Lung (tissue), 17 donors: ENCODE measurements at places on chromosomes 3 and 15. TPM values are rescaled to one million over a fixed set of nuclear protein-coding genes. Genes with fewer than 3 reads are reported as not detected.

CFAP20DC gene
- 0.69 TPM for polyA plus RNA-seq

CCDC54 gene
- polyA plus RNA-seq = not detected

CFAP100 gene
- polyA plus RNA-seq = 7.7 TPM

LSAMP gene
- 2.1 TPM for polyA plus RNA-seq

DNA sequence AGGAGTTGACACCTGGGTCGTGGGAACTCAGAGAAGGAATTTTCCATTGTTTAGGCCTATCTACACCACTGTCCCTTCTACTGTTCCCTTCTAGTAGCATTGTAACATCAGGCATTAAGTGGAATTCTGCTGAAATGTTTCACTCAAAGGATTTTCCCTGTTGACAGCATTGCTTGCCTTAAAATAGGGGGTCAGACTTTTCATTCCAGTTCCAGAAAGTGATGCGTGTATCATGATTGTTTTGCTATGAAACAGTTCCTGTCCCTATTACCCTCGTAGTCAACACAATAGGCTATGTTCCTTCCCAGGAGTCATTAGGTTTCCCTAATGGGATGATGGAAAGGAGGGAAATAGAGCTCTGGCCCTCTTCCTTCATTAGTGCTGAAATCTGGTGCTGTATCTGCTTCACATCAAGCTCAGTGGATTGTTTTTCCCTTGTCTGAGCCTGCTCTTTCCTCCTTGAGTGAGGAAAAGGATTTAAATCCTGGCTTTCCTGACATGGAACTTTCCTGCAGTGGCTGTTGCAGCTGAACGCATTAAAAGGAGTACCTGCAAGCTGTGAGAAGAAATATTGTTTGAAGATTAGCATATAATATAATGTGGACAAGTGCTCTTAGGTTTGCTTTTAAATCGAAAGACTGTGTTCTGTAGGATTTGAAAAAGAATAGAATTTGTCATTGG is 195.9 kb downstream of the KLHL25 start:
- no peak for DNase-seq
